ENCODE measurements at places on chromosomes 12 and 14. TPM values are rescaled to one million over a fixed set of nuclear protein-coding genes. Genes with fewer than 3 reads are reported as not detected.
A peak's percentile ranks its signal among the peaks of the same experiment; 100 is the strongest.

DNA sequence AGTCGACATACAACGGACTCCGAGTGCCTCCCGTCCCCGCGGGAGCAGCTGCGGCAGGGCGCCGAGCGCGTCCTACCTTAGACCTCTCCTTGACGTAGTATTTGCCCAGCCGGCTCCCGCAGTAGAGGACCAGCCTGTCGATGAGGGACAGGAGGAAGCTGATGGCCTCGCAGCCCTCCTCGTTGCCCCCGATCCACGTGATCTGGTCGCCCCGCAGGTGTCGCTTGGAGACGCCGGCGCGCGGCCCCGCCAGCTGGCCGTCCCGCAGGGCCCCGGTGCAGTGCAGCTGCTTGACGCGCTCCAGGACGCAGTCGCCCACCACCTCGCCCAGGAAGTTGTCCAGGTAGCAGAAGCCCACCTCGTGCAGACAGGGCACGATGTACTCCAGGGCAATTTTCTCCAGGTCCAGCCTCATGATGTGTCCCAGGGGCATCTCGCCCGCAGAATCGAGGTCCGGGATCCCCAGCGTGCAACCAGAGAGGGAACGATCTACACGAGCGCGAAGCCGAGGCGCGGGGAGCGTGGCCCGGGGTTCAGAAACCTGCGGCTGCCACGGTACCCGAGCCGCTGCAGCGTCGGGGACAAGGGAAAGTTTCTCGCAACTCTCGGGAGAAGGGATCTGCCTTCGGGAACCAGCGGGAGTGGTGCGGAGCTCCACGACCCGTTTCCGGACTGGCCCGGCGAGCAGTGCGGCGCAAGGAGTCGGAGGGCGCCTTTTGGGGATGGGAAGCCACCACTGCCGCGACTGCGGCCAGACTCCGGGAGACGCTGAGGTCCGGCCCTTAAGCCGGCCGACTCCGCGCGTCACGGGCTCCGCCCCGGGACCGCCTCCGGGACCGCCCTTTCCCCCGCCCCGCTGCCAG is at the start of gene EGLN3:
Gene EGLN3 (minus strand): TSS at position 755 of the 863 bp plus-strand sequence. CDS start 322 bp downstream, at position 433.
- peak; percentile 56 for DNase-seq

DNA sequence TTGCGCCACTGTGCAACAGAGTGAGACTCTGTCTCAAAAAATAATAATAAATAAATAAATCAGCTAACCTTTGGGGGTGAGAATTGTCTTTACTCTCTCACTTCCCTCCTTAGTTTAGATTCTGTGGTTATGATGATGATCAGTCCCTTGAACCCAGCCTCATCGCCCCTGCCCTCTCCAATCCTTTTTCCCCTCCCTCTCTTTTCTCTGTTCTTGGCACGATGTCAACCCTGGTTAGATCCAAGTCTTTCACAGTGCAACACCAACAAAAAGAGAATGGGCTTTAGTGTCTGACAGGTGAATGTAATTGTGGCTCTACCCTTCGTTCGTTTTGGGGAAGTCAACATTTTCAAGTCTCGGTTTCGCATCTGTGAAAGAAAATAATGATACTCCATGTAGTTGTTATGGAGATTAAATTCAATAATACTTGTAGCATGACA is 59.0 kb downstream of the NTN4 start:
- DNase-seq = no peak

DNA sequence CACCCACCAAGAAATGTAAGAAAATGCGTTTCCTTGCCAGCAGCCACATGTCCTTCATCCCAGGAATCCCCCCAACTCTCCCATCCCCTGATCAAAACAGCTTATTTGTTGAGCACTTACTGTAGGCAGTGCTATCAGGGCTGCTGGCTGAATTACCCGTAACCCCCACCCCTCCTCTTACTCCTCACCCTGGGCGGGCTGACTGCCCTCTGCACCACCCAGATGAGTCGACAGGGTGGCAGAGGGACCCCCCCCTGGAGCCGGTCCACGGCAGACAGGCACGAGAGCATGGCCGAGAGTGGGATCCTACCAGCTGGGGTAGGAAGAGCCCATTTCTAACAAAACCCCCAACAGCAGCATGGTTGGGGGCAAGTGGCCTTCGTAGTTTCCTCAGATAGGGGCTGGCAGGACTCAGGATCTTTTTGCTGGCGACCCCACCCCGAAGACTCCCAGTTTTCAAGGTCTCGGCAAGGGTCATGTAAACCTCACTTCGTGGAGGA is 1.1 kb upstream of the RHOF start:
- DNase-seq = no peak

DNA sequence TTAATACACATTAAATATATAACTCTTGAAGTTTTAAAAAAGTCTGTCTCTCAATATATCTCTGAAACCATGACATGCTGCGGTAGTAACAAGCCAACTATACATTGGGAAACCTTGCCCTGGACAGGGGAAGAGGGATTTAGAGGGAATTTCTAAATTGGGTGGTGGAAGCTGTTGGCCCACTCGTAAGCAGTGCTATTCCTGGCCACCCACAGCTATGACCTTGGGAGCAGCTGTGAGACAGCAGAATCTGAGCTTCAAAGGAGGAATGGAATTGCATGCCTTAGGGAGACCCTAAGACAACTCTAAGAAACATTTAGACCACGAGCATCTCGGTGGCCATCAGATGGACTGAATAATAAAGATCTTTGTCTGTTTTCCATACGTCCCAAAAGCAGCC is 15.8 kb upstream of the GCH1 start:
- DNase-seq = no peak

- DNase-seq = no peak
Observed at GRCh38 chr12:13686260-13686659, 295.1 kb downstream of the GRIN2B start.

DNA sequence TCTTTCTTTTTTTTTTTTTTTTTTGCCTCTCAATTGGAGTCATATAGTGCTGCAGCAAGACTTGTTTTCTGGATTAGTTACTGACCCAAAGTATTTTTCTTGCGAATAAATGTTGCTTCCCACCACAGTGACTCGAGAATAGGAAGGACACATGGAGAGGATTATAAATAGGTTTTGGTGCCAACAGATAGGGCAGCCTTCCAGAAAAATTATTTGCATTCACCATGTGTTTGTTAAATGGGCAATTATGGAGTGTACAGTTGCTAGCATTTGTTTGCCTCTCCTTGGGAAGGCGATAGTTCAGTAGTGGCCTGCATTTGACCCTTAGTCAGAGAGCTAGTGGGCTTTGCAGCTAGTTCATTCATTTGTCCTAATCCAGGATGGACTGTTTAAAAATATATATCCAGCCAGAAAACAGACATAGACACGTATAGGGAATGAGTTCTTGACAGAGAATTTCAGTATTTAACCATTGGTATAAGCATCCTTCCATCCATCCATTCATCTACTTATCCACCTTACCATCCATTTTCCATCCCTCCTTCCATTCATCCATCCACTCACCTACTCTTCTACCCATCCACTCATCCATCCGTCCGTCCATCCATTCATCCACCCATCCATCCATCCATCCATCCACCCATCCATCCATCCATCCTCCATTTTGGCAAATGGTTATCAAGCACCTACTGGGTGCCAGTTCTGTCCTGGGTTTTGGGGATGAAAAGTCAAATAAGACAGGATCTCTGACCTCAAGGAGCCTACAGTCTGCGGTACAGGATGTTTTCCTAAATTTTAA is 67.5 kb downstream of the CHST11 start:
- no peak for DNase-seq

GRCh38 chr12:73951956-73952703 is 585.5 kb upstream of the ATXN7L3B start:
- no peak for DNase-seq

DNA sequence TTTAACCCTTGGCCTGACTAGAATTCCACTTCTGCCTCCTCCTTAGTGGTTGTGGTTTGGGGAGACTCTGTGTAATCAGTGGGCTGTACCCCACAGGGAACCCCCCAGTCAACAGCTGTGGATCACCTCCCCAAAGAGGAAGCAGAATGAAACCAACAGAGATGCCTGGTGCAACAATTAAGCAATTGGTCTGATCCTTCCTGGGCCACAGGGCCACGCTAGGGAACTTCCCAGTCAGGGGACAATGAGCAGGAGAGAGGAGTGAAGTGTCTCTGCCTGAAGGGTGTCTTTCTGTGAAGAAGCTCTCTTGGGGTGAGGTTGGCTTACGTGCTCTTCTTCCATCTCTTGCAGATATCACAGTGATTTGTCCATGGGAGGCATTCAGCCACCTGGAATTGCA is 8.2 kb downstream of the PDE6H start:
- no peak for DNase-seq

GRCh38 chr14:95862243-95862642 is 14.4 kb upstream of the TUNAR start:
- peak; percentile 11 for DNase-seq

DNA sequence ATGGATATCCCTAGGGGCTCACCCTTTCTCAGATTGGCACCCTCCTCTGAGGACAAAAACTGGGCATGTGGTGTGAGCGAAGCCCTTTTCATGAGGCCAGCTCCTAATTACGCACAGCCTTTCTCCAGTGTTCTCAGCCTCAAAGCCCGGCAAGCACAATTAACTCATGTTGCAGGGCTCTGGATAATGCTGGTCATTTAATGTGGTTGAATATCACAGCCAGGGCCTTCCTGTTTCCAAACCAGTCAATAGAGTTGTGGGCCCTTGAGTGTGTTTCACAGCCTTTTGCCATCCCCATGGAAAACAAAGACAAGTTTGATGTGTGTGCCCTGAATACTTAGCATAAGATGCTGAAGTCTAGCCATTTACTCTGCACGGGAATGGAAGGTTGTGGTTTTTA is 114.2 kb upstream of the ARHGAP5 start:
- DNase-seq = no peak

DNA sequence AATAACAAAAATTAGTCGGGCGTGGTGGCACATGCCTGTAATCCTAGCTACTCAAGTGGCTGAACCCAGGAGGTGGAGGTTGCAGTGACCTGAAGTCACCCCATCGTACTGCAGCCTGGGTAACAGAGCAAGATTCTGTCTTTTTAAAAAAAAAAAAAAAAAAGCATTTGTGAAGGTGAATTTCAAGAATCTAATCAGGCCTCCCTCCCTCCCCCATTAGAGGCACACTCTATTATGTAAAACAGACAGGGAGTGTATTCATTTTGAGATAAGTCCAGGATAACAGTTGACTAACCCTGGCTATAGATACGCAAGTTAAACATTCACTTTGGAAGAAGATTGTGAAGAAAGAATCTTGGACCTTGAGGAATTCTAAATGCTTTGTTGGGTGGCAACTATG is 2.9 kb downstream of the RESF1 start:
- DNase-seq = no peak

- no peak for DNase-seq
Observed at GRCh38 chr12:96143392-96143791, 50.8 kb upstream of the ELK3 start.

- DNase-seq = no peak
Observed at GRCh38 chr12:29132316-29132715, 16.8 kb upstream of the FAR2 start.

GRCh38 chr14:92880851-92881250 is 42.1 kb upstream of the CHGA start:
- DNase-seq = no peak

GRCh38 chr12:108333898-108334699 is 5.0 kb downstream of the CMKLR1 start:
- DNase-seq = peak; percentile 14

DNA sequence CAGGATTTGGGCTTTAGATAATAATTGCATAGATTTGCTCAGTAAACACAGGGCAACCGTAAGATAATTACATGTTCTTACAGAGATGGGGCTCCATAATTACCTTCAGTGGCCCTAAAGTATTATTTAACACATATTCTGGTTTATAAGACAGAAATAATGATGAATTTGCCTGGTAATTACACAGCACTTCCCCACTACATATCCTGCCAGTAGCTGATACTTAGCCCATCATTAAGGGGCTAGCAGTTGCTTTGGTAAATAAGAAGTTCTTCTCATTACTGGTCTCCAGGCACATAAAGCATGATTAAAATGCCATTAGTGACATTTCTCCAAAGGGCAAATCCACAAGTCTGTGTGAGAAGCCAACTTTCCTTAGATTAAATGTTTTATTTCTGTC is 158.7 kb downstream of the NUAK1 start:
- no peak for DNase-seq

DNA sequence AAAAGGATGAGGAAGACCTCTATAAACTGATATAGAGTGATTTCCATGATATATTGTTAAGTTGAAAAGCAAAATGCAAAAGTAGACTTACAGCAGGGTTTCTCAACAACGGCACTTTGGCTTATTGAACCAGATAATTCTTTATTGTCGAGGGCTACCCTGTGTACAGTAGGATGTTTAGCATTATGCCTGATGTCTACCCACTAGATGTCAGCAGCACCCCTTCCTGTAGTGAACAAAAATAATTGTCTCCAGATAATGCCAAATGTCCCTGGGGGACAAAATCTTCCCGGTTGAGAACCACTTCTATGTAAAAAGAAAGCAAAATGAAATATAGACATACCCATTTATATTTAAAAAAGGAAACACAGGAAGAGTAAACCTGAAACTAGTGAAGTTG is 32.4 kb downstream of the ABCD2 start:
- peak; percentile 19 for DNase-seq

- no peak for DNase-seq
Observed at GRCh38 chr12:16449459-16449858, 102.0 kb downstream of the MGST1 start.

- no peak for DNase-seq
Observed at GRCh38 chr12:131711551-131712205, 788 bp downstream of the SFSWAP start.

GRCh38 chr12:93425736-93426411 is 15.9 kb downstream of the UBE2N start:
- DNase-seq = no peak

- DNase-seq = peak; percentile 13
Observed at GRCh38 chr14:101810897-101811621, 49.5 kb downstream of the PPP2R5C start.

DNA sequence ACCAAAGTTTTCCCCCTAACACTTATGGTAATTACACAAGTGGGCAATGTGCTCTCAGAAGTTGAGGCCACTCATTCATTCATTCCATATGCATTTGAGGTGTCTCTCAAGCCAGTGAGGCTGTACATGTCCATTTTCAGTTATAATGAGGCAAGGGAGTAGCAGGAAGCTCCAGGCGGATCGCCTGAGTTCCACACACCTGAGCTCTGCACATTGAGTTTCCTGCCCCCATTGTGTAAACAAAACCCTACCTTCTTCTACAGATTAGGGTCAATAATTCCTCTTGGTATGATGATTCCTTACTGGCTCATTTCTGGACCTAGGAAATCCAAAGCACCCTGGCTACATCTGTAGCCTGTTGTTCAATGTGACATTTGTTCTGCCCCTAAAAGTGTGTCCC is 555.3 kb downstream of the MED13L start:
- DNase-seq = no peak

The TPH2 gene
- not detected for total RNA-seq

The ZDHHC22 gene
- not detected for total RNA-seq

The LMNTD1 gene
- not detected for total RNA-seq

The PMEL gene
- 1.1 TPM for total RNA-seq

The SSPN gene
- 0.93 TPM for total RNA-seq

The MMP19 gene
- 4.2 TPM for total RNA-seq

The GPR84 gene
- total RNA-seq = not detected
